ENCODE measurements at places on chromosomes 3 and 15. TPM values are rescaled to one million over a fixed set of nuclear protein-coding genes. Genes with fewer than 3 reads are reported as not detected.

GRCh38 chr3:7574435-7574834 is 713.5 kb downstream of the GRM7 start:
- H3K36me3 ChIP-seq, result no peaks in the 10 kb centered on the region
- no peak overlapping the region for H3K4me3 ChIP-seq
- H3K27me3 ChIP-seq, result no peaks in the 10 kb centered on the region
- H3K27ac ChIP-seq, result no peak overlapping the region
- H3K4me1 ChIP-seq, result no peaks in the 10 kb centered on the region
- DNase-seq, result no peak

GRCh38 chr15:101648356-101648755 is 3.8 kb downstream of the TM2D3 start:
- no peak overlapping the region for H3K27ac ChIP-seq
- H3K4me1 ChIP-seq, result peaks cover 3% of the 10 kb centered on the region
- H3K36me3 ChIP-seq, result peaks cover 16% of the 10 kb centered on the region
- no peak for DNase-seq
- H3K27me3 ChIP-seq, result no peaks in the 10 kb centered on the region

- DNase-seq, result no peak
- no peaks in the 10 kb centered on the region for H3K36me3 ChIP-seq
- H3K4me3 ChIP-seq, result no peak overlapping the region
- H3K27ac ChIP-seq, result no peak overlapping the region
- no peaks in the 10 kb centered on the region for H3K4me1 ChIP-seq
These were observed 57.8 kb downstream of the CDC25A start for GRCh38 chr3:48130321-48130904.

DNA sequence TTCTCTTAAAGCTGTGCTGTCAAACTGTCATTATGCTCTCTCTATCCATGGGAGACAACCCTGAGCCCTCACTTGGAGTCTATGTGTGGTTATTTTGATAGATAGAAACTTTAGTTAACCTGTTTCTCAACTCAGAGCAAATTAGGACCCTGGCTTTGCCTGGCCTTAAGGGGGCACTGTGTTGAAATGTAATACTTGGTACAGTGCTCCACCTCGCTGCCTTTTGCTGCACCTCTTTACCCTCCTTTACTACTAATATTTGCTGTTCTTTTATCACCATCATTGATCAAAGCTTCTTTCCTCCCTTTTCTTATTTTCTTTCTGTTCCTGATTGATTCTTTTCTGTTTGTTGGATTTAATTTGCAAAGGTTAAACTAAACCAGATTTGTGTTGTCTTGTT is 34.3 kb downstream of the STT3B start:
- no peak overlapping the region for H3K4me3 ChIP-seq
- no peak overlapping the region for H3K27ac ChIP-seq
- H3K27me3 ChIP-seq, result no peaks in the 10 kb centered on the region
- DNase-seq, result no peak
- peaks cover 5% of the 10 kb centered on the region for H3K4me1 ChIP-seq

GRCh38 chr3:188404701-188405100 is 250.7 kb downstream of the LPP start:
- H3K36me3 ChIP-seq, result no peaks in the 10 kb centered on the region
- H3K27ac ChIP-seq, result no peak overlapping the region
- no peaks in the 10 kb centered on the region for H3K4me1 ChIP-seq
- no peak overlapping the region for H3K4me3 ChIP-seq

DNA sequence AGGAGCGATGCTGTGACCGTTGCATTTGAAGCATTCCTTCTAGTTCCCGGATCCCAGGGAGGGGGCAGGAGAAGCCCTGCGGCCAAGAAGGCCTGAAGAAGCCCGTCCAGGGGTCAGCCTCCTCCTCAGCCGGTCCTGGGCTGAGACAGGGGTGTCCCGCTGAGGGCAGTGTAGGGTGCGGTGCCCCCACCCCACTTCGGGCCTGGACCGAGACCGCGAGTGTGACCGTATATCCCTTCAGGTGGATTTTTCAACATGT is 2.8 kb downstream of the OCA2 start:
- H3K27me3 ChIP-seq, result peaks cover 83% of the 10 kb centered on the region
- H3K36me3 ChIP-seq, result no peaks in the 10 kb centered on the region
- no peak overlapping the region for H3K27ac ChIP-seq
- H3K4me3 ChIP-seq, result peak overlapping the region; percentile 35
- peaks cover 29% of the 10 kb centered on the region for H3K4me1 ChIP-seq

- DNase-seq, result no peak
- H3K4me1 ChIP-seq, result no peaks in the 10 kb centered on the region
- H3K4me3 ChIP-seq, result no peak overlapping the region
- no peak overlapping the region for H3K27ac ChIP-seq
These were observed 129.8 kb downstream of the PPM1L start for GRCh38 chr3:160885791-160886286.

DNA sequence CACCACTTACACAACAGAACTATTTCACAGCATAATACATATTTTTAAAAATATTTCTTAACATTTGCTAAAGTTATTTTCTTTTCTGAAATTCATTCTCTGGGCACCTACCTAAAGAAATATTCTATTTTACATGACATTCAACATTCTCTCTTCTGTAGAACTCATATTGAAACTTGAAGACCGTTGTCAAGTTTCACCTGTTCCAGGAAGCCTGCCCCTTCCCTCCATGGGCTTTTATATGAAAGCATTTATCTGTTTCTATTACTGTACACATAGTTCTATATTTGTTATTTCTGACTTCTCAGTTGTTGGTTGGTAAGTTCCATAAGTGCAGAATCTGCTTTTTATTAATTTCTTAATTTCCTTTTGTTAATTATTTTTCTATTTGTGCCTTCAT is 204.3 kb upstream of the ALCAM start:
- no peaks in the 10 kb centered on the region for H3K4me1 ChIP-seq
- H3K4me3 ChIP-seq, result no peak overlapping the region
- H3K27me3 ChIP-seq, result no peaks in the 10 kb centered on the region
- DNase-seq, result no peak

DNA sequence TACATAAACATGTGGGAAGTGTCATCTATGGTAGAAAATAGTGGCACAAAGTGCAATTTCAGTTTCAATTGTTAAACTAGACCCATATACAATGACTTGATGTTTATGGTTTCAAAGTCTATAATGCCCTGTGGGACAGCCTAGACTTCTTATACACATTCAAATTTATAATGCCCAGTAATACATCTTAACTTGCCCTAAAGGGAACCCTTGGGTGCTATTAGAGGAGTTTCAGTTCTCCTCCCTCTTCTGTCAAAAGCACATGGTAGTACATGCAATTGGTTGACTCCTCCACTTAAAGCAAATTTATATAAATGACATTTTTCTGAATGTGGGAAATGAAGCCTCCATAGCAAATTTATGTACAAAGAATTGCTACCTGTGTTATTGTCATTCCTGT is 30.2 kb upstream of the OR5K4 start:
- DNase-seq, result no peak
- peaks cover 4% of the 10 kb centered on the region for H3K4me1 ChIP-seq
- no peak overlapping the region for H3K4me3 ChIP-seq
- no peak overlapping the region for H3K27ac ChIP-seq
- no peaks in the 10 kb centered on the region for H3K36me3 ChIP-seq
- no peaks in the 10 kb centered on the region for H3K27me3 ChIP-seq

DNA sequence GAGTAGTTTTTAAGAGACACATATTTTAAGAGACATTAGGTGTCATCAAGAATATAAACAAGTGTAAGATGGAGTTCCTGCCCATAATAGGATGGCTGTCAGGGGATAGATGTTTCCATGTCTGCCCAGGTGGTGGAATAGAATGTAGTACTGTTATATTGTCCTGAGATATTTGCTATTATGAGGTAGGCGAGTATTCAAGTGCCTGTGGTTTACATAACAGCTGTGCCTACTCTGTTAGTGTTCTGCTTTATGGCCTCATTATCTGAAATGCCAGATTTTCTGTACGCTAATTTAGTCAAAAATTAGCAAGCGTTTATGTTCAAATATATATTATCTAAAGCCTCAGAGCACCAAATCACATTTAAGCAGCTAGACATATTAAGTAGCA is 360.2 kb upstream of the ROPN1 start:
- no peaks in the 10 kb centered on the region for H3K4me1 ChIP-seq
- H3K36me3 ChIP-seq, result no peaks in the 10 kb centered on the region
- no peak overlapping the region for H3K4me3 ChIP-seq
- DNase-seq, result no peak
- H3K27ac ChIP-seq, result no peak overlapping the region

Gene SMCO1
- total RNA-seq, result not detected

Gene ZNF502
- total RNA-seq, result 3.5 TPM

Gene CYP1A1
- 0.11 TPM for total RNA-seq

Gene AGTR1
- total RNA-seq, result not detected
